HT1080 (cell line): ENCODE measurements at places on chromosomes 2 and 18. TPM values are rescaled to one million over a fixed set of nuclear protein-coding genes. Genes with fewer than 3 reads are reported as not detected.

Gene ARHGEF33
- 0.80 TPM in 1 of 2 replicates, not detected in the other for total RNA-seq

Gene KCNJ13
- not detected in 2 replicates for total RNA-seq

Gene ABCG5
- not detected in 2 replicates for total RNA-seq

Gene DTNA
- total RNA-seq, result 10.6 and 15.8 TPM in 2 replicates

Gene CHRNA1
- total RNA-seq, result 0.10 and 0.66 TPM in 2 replicates

Gene NT5C1B
- not detected in 2 replicates for total RNA-seq

Gene MYO7B
- total RNA-seq, result 1.1 and 1.3 TPM in 2 replicates

Gene CERS6
- 20.6 and 24.3 TPM in 2 replicates for total RNA-seq

Gene LRRTM4
- total RNA-seq, result 0.03 TPM in 1 of 2 replicates, not detected in the other

Gene SCYGR4
- not detected in 2 replicates for total RNA-seq

Gene POTEE
- 2.8 and 3.3 TPM in 2 replicates for total RNA-seq

Gene B3GNT7
- 0.14 TPM in 1 of 2 replicates, not detected in the other for total RNA-seq

Gene SPC25
- total RNA-seq, result 16.6 and 27.1 TPM in 2 replicates

Gene CYP26B1
- total RNA-seq, result 0.05 TPM in 1 of 2 replicates, not detected in the other

Gene PTPRN
- 10.2 and 11.2 TPM in 2 replicates for total RNA-seq

Gene CD8B
- not detected in 2 replicates for total RNA-seq

Gene SPR
- 62.4 and 64.4 TPM in 2 replicates for total RNA-seq

Gene AOX1
- 27.6 and 30.8 TPM in 2 replicates for total RNA-seq

Gene CRYGD
- not detected in 2 replicates for total RNA-seq

Gene KYNU
- total RNA-seq, result 0.47 and 1.0 TPM in 2 replicates

Gene MALT1
- 27.8 and 34.9 TPM in 2 replicates for total RNA-seq

Gene PDCL3
- 21.6 and 36.4 TPM in 2 replicates for total RNA-seq

Gene OSR1
- total RNA-seq, result not detected in 2 replicates

Gene TTN
- 0.03 and 0.23 TPM in 2 replicates for total RNA-seq

Gene BOK
- 21.6 and 22.8 TPM in 2 replicates for total RNA-seq

Gene ZNF385B
- total RNA-seq, result 1.4 and 3.2 TPM in 2 replicates

Gene TRPM8
- 0.07 and 1.3 TPM in 2 replicates for total RNA-seq

Gene CHRND
- not detected in 2 replicates for total RNA-seq

Gene RGPD8
- total RNA-seq, result 2.7 and 3.3 TPM in 2 replicates

Gene CFAP65
- not detected in 2 replicates for total RNA-seq

Gene IFT172
- total RNA-seq, result 9.1 and 10.5 TPM in 2 replicates

Gene SIX3
- not detected in 2 replicates for total RNA-seq

Gene CPLX4
- not detected in 2 replicates for total RNA-seq

Gene SERPINB12
- total RNA-seq, result not detected in 2 replicates

Gene TRAF3IP1
- 5.2 and 7.1 TPM in 2 replicates for total RNA-seq

Gene METTL4
- total RNA-seq, result 4.5 and 5.4 TPM in 2 replicates

Gene IL37
- not detected in 2 replicates for total RNA-seq

Gene STK36
- 11.0 and 14.9 TPM in 2 replicates for total RNA-seq

Gene CFAP221
- total RNA-seq, result not detected in 2 replicates

Gene C2orf74
- total RNA-seq, result 29.8 and 30.5 TPM in 2 replicates

Gene DPP10
- not detected in 2 replicates for total RNA-seq

Gene DES
- not detected in 2 replicates for total RNA-seq
